ENCODE measurements at places on chromosomes 2 and 18.
A peak's percentile ranks its signal among the peaks of the same experiment; 100 is the strongest.

GRCh38 chr2:129754421-129754820 is 225.0 kb upstream of the RAB6C start:
- DNase-seq, result no peak

- DNase-seq, result no peak
These were observed 30.4 kb upstream of the MAPRE3 start for GRCh38 chr2:26940001-26940400.

DNA sequence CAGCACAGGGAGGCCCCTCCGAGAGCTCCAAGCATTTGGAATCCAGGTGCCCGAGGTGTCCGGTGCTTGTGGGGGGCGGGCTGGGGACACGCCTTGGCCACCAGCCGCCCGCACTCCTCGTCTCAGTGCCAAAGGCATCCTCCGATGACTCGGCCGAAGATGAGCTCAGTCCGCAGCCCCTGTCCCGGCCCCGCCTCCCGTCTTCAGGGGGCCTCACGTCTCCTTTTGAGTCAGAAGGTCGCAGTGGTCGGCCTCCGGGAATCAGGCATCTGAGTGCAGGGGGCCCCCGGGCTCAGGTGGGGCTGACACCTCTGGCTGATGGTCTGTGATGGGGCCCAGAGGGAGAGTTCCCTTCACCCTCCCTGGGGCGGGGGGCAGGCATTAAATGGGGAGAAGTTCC is 74.8 kb downstream of the NFATC1 start:
- DNase-seq, result no peak

DNA sequence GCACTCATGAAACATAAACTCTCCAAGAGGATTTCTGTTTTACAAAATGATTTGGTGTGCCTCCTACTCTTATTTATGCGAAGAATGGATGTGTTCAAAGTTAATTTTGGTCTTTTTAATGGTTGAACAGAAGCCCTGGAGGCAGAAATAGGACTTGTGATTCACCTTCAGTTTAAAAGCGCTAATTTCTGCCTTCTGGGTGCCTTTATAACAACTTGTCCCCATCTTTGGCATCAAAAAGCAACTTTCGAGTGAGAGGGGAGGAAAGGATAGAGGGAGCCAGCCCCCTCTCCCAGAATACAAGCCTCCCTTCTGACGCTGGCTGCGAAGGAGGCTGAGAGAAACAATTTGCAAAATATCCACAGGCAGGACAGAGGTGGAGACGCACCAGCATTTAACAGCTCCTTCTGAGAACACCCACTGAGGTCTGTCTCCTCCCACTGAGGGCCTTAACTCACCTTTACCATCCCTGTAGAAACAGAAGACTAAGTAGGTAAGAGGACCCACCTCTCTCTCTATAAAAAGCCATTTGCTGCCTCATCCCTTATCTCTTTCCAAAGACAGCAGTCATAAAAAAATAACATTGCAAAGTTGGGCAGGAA is 24.3 kb upstream of the BCL11A start:
- no peak for DNase-seq

- no peak for DNase-seq
These were observed 63.6 kb downstream of the CTNNA2 start for GRCh38 chr2:79576451-79576850.

GRCh38 chr18:77131652-77132368 is 773 bp downstream of the MBP start:
- peak; percentile 55 for DNase-seq

- no peak for DNase-seq
These were observed 42.4 kb upstream of the FIGN start for GRCh38 chr2:163778045-163778781.

DNA sequence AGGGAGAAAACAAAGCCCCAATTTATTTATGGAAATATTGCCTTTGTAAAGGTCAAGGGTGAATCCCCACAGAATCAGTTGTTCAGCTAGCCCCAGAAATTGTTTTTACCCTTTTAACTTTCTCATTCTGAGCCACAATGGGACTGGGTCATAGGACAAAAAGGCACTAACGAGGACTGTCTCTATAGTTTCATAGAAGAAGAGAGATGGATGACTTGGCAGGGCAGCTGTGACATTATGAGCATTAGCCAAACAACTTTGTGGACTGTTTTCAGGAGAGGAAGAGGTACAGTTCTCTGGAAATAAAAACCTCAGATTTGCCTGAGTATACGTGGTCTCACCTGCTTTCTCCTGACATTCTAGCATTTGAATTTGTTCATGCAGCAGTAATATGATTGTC is 1155.8 kb upstream of the CHAC2 start:
- no peak for DNase-seq

- DNase-seq, result no peak
These were observed 26.6 kb upstream of the RMDN2 start for GRCh38 chr2:37898448-37898847.

GRCh38 chr2:199606193-199606780 is 148.5 kb upstream of the SATB2 start:
- DNase-seq, result no peak

GRCh38 chr2:136378712-136379595 is 261.0 kb upstream of the CXCR4 start:
- DNase-seq, result peak; percentile 26

GRCh38 chr2:175552902-175553301 is 371.4 kb upstream of the ATP5MC3 start:
- no peak for DNase-seq

- DNase-seq, result no peak
These were observed 1.6 kb downstream of the KANSL1L start for GRCh38 chr2:210169516-210170195.

DNA sequence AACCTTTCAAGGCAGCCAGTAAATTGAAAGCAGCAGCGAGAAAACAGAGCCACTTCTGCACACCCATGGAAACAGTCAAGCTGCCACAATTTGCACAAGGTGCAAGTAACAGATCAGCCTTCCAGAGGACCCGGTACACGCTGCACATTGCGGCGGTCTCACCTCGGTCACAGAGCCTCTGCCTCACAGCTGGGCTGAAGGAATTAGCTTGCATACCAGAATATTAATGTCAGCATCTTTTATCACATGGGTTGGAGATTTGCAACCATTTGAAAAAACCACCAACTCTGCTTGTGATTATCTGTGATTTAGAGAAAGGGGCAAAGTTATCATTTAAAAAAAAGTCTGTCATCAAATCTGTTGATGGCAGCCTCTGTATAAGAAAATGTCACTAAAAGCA is 330.5 kb upstream of the TCF4 start:
- DNase-seq, result no peak

DNA sequence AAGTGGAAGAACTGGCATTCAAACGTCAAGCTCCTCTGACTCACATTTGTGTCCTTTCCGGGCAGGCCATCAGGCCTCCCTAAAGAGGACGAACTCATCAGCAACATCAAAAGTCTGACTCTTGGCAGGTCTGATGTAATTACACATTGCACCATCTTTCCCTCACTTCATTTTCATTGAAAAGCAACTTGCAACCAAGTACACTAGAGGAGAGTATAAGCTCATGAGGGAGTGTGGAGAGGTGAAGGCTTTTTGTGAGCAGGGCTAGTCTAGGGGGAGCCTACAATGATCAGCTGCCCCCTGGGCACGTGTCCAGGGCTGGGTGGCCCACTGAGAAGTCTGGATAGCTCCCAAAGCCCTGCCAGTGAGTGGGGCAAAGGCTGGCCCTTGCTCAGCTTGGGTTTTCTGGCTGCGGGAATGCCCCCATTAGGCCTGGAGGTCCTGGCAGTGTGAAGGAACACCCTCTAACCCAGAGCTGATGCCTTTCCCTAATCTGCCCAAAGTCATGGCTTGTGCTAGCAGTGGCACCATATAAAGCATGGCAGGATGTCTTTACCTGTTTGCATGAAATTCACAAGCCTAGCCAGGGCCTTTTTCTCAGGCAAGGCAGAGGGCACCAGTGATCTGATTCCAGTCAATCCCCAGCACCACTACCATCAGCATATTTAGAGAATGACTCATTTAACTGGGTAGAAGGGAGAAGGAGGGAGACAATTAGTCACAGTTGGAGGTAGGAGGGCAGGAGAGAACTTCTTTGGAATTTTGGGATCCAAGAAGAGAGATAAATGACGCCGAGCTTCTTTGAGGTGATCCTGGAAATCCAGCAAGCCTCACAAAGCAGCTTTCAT is 8.5 kb upstream of the DAW1 start:
- no peak for DNase-seq

GRCh38 chr2:195662138-195662537 is 5.1 kb downstream of the SLC39A10 start:
- no peak for DNase-seq

- DNase-seq, result no peak
These were observed 91.2 kb upstream of the SESTD1 start for GRCh38 chr2:179355881-179356280.
